ENCODE measurements at places on chromosomes 11 and 22.
A peak's percentile ranks its signal among the peaks of the same experiment; 100 is the strongest.

GRCh38 chr11:28117712-28118111 lies 9.5 kb downstream of the METTL15 start:
- DNase-seq: no peak

- no peak for DNase-seq
These were observed 3.3 kb downstream of the OR52L1 start for GRCh38 chr11:5983443-5983842.

- no peak for DNase-seq
These were observed 2.6 kb downstream of the C11orf21 start for GRCh38 chr11:2298795-2299761.

GRCh38 chr22:19478901-19479354 lies at the start of gene UFD1:
Gene UFD1, minus strand, starts transcription at chr22:19479193. Its CDS starts 108 bp downstream, at chr22:19479085.
- DNase-seq: peak; percentile 71

Data from activated CD8-positive, alpha-beta memory T cell treated with anti-CD3 and anti-CD28 coated beads for 1 hour (primary cell).